Dermis blood vessel endothelial cell (primary cell): ENCODE measurements at places on chromosomes 12 and 14. TPM values are rescaled to one million over a fixed set of nuclear protein-coding genes. Genes with fewer than 3 reads are reported as not detected.

RTN1 gene
- total RNA-seq: not detected in 2 replicates

C12orf56 gene
- under 0.01 and 0.05 TPM in 2 replicates for total RNA-seq

ADAMTS20 gene
- total RNA-seq: not detected in 2 replicates

PLCZ1 gene
- not detected in 2 replicates for total RNA-seq

SIX1 gene
- total RNA-seq: 0.17 TPM in 1 of 2 replicates, not detected in the other

IL31 gene
- total RNA-seq: not detected in 2 replicates

GPRC5D gene
- 0.17 TPM in 1 of 2 replicates, not detected in the other for total RNA-seq

TMTC2 gene
- total RNA-seq: 13.0 and 17.9 TPM in 2 replicates

ANKRD13A gene
- 68.9 and 86.0 TPM in 2 replicates for total RNA-seq

MYBPC1 gene
- not detected in 2 replicates for total RNA-seq

KRT2 gene
- not detected in 2 replicates for total RNA-seq

A2M gene
- 14.0 and 180 TPM in 2 replicates for total RNA-seq

IRF9 gene
- total RNA-seq: 37.8 and 55.5 TPM in 2 replicates

TAS2R9 gene
- not detected in 2 replicates for total RNA-seq

CLEC4D gene
- total RNA-seq: not detected in 2 replicates

CCDC196 gene
- not detected in 2 replicates for total RNA-seq

ABHD12B gene
- total RNA-seq: not detected in 2 replicates

VDR gene
- total RNA-seq: under 0.01 and 0.47 TPM in 2 replicates

NANOG gene
- not detected in 2 replicates for total RNA-seq

LRRK2 gene
- total RNA-seq: 0.51 and 0.65 TPM in 2 replicates

OLR1 gene
- not detected in 2 replicates for total RNA-seq

CCDC63 gene
- not detected in 2 replicates for total RNA-seq
